Activated B cell treated with CpG ODN at 0.5 μM for 24 hours (primary cell): ENCODE measurements at places on chromosomes 13 and 19. TPM values are rescaled to one million over a fixed set of nuclear protein-coding genes. Genes with fewer than 3 reads are reported as not detected.

GRCh38 chr19:46924874-46925547 is 64.2 kb downstream of the ARHGAP35 start:
- DNase-seq: no peak

- DNase-seq: no peak
These were observed 323.9 kb downstream of the MZT1 start for GRCh38 chr13:72403396-72404010.

DNA sequence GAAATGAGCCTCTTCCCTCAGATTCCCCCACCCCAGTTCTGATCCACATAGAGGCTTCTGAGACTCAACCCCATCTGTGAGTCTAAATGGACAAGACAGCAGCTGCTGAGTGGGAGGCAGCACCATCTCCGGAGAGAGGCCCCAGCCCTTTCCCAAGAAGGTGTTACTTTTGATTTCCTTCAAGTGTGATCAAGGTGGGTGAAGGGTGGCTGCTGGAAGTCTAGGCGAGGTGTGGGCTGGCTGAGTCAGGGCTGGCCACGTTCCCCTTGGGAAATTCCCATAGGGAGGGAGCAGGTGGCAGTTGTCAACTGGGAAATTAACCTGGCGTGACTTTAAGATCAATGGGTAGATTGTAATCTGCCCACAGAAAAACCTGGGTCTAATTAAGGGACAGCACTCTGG is 148.0 kb downstream of the FOXO1 start:
- no peak for DNase-seq

- DNase-seq: no peak
These were observed 97.6 kb upstream of the SIAH3 start for GRCh38 chr13:45949161-45949560.

DNA sequence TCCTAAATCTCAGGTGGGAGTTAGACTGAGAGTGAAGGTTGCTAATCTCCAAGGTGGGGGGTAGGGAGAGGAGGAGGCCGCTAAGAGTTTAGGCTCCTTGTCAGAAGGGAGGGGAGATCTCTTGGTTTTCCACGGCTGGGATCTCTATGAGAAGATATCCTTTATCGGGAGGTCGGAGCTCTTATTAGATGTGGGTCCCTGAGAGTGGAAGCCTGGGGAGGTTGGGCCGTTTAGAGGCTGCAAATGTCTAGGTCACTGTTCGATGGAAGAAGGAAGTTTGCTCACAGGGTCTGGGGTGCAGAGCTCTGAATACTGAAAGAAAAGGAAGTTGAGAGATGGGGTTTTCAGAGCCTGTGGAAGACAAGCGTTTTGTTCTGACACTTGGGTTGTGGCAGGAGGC is 3.8 kb downstream of the MYADM start:
- DNase-seq: no peak

- no peak for DNase-seq
These were observed 1089.7 kb downstream of the PCDH17 start for GRCh38 chr13:58721273-58721672.

GRCh38 chr13:43877766-43878165 is 1.8 kb downstream of the CCDC122 start:
- DNase-seq: no peak

- no peak for DNase-seq
These were observed 9.3 kb upstream of the ACP4 start for GRCh38 chr19:50780753-50781435.

DNA sequence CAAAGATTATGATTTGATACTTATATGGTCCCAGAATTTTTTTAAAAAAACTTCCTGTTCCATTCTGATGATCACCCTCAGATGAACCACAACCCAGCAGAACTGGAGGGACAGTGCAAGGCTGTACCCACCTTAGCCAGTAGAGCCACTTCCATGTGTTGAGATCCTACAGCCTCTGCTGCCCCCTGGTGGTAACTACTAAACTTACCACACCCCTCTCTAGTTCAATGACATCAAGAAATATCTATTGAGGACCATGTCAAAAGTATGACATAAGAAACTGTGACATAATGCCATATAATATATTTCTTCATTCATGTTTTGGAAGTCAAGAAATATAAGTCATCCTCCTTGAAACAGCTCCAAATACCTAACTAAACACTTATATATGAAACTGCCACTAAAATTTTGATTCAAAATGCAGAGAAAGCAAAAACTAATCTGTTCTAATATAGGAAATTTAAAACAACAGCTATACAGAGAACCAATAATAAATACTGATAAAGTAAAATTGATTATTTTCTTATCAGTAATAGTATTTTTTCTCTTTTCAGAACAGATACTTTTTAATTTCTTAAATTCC is 412.6 kb downstream of the KCTD12 start:
- no peak for DNase-seq

DNA sequence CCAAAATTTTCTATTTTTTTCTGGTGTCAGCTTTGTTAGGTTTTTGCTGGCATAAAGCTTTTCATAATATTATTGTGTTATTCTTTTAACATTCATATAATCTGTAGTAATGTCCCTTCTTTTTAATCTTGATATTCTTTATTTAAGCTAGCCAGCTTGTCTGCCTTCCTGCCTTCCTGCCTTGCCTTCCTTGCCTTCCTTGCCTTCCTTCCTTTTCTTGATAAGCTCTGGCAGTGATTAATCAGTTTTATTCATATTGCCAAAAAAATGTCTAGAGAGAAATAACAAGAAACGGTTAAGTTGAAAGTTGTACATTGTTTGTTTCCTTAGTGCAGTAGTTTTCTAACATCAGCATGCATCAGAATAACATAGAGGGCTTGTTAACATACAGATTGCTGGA is 257.5 kb downstream of the MAB21L1 start:
- no peak for DNase-seq

DNA sequence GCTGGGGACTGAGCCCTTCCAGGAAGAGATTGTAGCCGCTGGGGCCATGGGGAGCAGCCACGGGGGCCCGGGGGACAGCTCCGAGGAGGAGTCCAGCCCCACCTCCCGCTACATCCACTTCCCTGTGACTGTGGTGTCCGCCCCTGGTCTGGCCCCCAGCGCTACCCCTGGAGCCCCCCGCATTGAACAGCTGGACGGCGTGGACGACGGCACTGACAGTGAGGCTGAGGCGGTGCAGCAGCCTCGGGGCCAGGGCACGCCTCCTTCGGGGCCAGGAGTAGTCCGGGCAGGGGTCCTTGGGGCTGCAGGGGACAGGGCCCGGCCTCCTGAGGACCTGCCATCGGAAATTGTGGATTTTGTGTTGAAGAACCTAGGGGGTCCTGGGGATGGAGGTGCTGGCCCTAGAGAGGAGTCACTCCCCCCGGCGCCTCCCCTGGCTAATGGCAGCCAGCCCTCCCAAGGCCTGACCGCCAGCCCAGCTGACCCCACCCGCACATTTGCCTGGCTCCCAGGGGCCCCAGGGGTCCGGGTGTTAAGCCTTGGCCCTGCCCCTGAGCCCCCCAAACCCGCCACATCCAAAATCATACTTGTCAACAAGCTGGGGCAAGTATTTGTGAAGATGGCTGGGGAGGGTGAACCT is 9.6 kb downstream of the IGFLR1 start:
- no peak for DNase-seq

DNA sequence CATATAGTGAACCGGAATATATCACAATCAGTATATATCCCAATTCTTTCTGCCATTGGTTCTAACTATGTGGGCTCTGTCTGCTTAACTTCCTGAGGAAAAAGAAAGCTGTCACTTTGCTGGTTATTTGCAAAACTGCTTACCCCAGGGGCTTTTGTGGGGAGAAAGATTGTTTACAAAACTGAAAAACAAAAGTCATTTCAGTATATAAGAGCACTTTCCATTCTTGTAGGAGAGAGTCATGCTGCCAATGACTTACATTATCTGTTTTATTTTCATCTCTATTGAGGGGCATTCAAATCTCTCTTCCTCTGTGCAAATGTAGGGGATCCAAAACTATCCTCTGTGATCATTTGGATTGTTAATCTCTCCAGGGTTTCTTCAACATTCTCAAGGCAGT is 3.2 kb upstream of the HS6ST3 start:
- DNase-seq: no peak

DNA sequence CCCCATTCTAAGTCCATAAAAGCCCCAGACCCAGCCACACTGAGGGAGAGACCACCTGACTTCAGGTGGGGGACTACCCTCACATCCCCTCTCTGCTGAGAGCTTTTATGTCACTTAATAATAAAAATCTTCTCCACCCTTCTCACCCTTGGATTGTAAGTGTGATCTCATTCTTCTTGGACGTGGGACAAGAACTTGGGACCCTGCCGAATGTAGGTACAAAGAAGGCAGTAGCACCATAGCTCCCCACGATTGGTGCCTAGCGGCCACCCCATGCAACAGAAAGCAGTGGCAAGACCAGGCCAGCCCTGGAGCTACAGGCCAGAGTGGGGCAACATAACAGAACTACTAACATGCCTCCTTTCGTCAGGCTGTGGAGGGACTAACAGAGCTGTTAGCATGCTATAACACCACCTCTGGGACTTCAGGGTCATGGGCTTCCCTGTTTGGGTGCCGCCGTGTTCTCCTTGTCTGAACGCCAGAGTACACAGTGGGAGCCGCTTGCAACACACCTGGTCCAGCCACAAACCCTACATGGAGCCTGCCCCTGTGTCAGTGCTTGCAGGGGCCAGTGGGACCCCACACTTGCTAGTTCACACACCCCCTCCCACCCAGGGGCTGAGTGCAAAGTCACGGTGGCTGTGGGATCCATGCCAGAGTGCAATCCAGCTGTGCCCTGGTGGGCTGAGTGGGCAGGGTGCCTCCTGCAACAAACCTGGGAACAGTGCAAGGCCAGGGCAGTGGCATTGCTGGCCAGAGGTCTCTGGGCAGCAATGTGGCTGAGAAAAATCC is 5.2 kb upstream of the FBXO17 start:
- DNase-seq: no peak

- no peak for DNase-seq
These were observed 2.7 kb downstream of the MKNK2 start for GRCh38 chr19:2048104-2048958.

GRCh38 chr13:111915104-111915551 is 151.8 kb upstream of the SOX1 start:
- DNase-seq: no peak

- no peak for DNase-seq
These were observed 517 bp upstream of the LTBP4 start for GRCh38 chr19:40600570-40601133.

DNA sequence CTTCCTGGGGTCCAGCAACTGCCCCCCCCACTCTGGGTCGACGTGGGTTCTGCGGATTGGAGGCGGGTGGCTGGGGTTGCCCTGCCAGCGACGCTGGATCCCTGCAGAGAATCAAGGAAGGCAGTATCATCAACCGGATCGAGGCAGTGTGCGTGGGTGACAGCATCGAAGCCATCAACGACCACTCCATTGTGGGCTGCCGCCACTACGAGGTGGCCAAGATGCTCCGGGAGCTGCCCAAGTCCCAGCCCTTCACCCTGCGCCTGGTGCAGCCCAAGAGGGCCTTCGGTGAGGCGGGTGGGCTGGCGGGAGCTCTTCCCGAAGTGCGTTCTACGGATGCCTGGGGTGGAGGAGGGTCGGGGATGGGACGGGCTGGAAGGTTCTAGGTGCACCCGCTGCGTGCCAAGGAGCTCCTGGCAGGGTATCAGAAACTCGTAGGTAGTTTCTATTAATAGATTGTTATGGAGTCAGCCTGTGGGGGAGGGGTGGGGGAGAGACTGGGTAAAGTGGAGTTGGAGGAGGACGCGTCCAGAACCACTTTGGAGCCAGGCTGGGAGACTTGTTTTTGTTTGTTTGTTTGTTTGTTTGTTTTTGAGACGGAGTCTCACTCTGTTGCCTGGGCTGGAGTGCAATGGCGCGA is 1.5 kb downstream of the GIPC3 start:
- no peak for DNase-seq

DNA sequence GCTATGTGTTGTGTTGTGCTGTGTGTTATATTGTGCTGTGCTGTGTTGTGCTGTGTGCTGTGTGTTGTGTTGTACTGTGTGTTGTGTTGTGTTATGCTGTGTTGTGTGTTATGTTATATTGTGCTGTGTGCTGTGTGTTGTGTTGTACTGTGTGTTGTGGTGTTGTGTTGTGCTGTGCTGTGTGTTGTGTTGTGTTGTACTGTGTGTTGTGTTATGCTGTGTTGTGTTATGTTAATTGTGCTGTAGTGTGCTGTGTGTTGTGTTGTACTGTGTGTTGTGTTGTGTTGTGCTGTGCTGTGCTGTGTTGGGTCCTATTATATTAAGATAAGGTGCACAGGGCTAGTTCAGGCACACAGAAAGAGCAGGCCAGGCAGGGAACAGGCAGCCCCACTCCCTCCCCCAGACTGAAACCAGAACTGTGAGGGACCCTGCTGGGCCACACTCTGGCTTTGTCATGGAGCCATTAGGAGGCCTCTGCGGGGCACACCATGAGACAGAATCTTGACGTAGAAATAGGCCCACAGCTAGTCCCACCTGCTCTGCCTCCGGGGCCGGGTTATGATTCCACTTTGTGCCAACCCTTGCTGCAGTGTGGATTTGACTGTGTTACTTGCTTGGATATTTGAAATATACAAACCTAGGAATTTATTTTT is 12.1 kb downstream of the SOX1 start:
- DNase-seq: no peak

GRCh38 chr19:18310118-18310909 is 12.6 kb downstream of the LSM4 start:
- DNase-seq: no peak

DNA sequence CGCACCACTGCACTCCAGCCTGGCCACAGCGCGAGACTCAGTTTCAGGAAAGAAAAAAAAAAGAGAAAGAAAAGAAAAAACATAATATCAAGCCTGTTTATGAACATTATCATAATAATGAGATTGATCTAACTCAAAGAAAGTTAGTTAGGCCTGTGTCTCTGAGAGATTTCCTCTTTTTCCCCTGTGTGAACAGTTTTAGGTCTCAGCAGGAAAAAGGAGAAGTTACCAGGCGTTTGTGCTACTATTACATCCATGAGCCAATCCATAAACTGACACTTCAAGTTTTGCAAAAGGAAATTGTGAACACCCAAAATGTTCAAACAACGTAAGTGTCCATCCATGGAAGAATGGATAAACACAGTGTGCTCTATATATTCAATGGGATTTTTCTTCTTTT is 3.8 kb downstream of the TARM1 start:
- DNase-seq: no peak

Gene PSG1
- total RNA-seq: not detected in 2 replicates

Gene ZNF665
- total RNA-seq: 5.8 and 7.1 TPM in 2 replicates

Gene SIAH3
- not detected in 2 replicates for total RNA-seq

Gene NOTCH3
- not detected in 2 replicates for total RNA-seq

Gene MEF2B
- 11.7 and 15.5 TPM in 2 replicates for total RNA-seq

Gene ACER1
- total RNA-seq: not detected in 2 replicates

Gene RGL3
- total RNA-seq: 0.32 and 0.33 TPM in 2 replicates

Gene ZNF584
- 8.6 and 9.6 TPM in 2 replicates for total RNA-seq

Gene STAP2
- 1.1 and 1.3 TPM in 2 replicates for total RNA-seq

Gene LCP1
- total RNA-seq: 948 and 977 TPM in 2 replicates

Gene KLK12
- not detected in 2 replicates for total RNA-seq
